ENCODE measurements at places on chromosomes 12 and 14.

GRCh38 chr12:21910657-21911056, 30.6 kb downstream of the ABCC9 start:
- no peak for DNase-seq

DNA sequence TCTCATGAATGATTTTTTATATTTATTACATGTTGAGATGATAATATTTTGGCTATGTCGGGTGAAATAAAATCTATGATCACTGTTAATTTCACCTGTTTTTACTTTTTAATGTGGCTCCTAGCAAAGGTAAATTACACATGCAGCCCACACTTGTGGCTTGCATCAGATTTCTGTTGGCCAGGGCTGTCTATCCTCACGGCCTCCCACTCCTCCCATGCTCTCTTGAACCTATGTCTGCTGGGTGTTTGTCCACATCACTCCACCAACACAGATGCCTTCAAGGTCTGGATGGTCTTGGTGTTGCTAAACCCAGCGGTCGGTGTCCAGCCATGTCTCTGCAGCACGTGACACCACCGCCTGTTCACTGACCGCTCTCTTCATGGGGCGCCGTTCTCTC, 339.4 kb upstream of the FKBP4 start:
- DNase-seq = no peak

DNA sequence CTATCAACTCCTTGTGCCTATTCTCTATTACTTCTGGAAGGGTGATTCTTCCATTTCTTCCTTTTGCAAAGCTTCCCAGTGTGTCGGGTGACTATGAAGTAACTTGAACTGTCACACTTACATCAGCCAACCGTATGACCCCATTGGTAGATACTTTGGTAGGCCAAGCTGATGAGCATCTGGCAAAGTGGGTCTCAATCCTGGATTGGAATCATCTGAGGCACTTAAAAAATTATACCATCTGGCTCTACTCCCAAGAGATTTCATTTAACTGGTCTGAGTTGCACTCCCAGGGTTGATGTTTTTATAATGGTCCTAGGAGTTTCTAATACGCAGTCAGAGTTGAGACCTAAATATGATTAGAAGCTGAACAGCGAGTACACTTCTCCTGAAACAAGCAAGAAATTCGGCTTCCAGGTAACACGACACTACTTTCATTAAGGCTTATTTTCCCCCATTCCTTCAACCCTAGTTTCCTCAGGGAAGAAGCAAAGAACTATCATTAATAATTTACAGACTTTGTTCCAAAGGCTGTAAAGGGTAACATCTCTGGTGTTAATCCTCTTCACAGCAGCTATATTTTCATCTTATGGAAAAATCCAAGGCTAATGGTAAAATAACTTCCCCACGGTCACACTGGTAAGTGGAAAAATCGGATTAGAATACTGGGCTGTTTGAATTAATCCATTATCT, 76.8 kb downstream of the PDE6H start:
- DNase-seq = no peak

- DNase-seq = no peak
These were observed 104.0 kb downstream of the PRMT8 start for GRCh38 chr12:3594966-3595365.

GRCh38 chr14:104427131-104427851, 152.3 kb upstream of the C14orf180 start:
- no peak for DNase-seq

DNA sequence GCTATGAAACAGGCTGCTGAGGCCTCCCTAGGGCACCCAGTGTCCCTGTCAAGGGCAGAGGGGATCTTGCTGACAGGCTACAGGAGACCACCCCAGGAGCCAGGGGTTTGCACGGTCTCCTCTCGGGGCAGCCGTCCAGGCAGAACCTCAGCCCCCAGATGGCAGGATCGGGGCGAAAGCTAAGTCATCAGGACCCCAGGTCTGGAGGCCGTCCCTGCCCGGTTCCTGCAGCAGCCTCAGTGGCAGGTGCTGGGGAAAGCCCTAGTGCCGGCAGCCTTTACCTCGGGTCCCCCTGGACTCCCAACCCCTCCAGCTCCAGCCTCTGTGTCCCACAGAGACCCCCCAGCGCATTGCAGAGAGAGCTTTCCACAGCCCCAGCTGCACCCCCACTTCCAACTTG, 103.8 kb upstream of the C14orf180 start:
- no peak for DNase-seq

GRCh38 chr12:32821710-32822109, 66.0 kb upstream of the YARS2 start:
- DNase-seq = no peak

DNA sequence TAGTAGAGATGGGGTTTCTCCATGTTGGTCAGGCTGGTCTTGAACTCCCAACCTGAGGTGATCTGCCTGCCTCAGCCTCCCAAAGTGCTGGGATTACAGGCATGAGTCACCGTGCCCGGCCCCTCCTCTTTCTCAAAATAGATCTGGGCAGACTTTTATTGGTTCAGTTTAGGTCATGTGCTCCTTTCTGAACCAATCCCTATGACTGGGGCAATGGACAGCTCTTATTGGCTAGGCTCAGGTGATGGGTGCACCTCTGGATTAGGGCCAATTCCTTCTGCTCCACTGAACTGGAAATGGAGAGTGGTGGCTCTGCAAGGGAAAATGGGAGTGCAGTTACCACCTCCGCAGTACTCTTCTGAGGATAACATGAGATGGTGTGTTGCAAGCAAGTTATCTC, 6.2 kb upstream of the ATP6V0A2 start:
- DNase-seq = no peak

- no peak for DNase-seq
These were observed 2.6 kb upstream of the MAP4K5 start for GRCh38 chr14:50534997-50535396.

DNA sequence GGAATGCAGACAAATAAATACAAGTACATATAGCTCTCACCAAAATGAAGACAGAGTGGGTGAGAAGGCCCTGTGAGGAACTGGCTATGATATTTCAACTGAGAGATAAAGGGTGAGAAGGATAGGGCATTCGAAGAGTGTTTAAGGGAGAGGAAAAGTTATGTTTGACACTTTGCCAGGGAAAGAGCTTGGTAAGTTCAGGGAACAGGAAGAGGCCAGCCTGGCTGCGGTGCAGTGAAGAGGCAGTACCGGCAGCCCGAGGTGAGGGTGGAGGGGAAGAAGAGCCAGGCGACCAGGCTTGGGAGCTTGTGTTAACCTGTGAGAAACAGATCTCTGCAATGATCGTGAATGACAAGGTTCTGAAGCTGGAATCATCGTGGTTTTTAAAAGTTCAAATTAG, 84.7 kb upstream of the RFX4 start:
- no peak for DNase-seq

- DNase-seq = no peak
These were observed 24.4 kb downstream of the NAP1L1 start for GRCh38 chr12:76060111-76060510.

DNA sequence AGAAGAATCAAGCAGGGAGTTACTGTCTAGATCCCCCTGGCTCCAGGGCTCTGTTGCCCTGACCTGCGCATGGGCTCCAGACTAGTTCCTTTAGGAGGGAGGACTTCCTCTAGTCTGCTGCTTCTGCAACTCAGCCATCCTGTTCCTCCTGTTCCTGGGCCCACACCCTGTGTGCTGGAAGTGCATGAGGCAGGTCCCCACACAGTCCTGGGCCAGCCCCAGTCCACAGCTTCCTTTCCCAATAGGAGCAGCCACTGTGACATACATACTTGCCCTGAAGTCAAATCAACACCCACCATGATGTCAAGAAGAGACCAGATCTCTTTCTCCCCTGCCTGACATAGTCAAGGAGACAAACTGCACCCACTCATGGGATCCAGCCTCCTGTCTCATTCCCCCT, 1.3 kb downstream of the SDR9C7 start:
- no peak for DNase-seq

DNA sequence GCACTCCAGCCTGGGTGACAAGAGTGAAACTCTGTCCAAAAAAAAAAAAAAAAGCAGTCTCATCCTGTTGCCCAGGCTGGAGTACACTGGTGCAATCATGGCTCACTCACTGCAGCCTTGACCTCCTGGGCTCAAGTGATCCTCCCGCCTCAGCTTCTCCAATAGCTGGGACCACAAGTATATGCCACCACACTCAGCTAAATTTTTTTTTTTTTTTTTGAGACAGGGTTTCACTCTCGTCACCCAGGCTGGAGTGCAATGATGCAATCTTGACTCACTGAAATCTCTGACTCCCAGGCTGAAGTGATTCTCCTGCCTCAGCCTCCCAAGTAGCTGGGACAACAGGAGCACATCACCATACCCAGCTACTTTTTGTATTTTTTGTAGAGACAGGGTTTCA, 5.2 kb upstream of the CNPY2 start:
- DNase-seq = no peak

DNA sequence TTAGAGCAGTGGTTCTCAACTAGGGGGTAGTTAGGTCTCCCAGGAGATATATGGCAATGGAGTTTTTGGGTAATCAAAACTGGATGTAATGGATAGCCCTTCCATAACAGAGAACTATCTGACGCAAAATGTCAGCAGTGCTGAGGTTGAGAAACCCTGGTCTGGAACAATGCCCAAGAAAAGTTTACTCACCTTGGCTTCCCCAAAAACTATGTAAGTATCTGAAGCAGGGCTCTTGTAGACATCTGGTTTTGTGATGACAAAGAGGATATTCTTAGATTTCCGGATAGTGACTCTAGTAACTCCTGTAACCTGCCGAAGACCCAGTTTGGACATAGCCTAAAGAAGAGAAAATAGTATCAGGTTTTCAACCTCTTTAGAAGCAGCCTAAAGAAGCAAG, 11.8 kb downstream of the NACA start:
- no peak for DNase-seq

DNA sequence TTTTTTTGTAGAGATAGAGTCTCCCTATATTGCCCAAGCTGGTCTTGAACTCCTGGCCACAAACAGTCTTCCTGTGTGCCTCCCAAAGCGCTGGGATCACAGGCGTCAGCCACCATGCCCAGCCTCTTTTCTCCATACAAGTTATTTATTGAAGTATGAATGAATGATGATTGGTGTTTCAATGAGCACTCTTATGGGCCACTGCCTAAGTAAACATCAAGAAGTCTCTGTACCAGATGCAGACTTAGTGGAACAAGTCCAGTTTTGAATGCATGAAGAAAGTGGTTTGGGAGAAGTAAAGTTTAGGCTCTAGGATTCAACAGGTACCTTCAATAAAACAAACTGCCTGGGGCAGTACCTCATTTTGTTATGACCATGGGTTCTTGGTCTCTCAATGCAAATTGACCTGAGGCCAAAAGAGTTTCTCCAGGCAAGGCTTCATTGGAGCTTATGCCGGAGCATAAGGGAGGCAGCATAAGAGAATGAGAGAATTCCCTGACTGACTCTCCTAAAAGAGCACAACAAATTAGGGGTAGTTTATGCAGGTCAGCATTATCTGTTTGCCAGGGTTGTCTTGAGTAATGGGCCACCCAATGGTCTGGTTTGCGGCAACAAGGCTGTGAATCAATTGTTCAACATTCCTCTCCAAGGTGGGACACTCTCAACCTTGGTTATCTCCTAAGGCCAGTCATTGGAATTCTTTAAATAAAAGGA, 1.1 kb upstream of the GMFB start:
- no peak for DNase-seq

DNA sequence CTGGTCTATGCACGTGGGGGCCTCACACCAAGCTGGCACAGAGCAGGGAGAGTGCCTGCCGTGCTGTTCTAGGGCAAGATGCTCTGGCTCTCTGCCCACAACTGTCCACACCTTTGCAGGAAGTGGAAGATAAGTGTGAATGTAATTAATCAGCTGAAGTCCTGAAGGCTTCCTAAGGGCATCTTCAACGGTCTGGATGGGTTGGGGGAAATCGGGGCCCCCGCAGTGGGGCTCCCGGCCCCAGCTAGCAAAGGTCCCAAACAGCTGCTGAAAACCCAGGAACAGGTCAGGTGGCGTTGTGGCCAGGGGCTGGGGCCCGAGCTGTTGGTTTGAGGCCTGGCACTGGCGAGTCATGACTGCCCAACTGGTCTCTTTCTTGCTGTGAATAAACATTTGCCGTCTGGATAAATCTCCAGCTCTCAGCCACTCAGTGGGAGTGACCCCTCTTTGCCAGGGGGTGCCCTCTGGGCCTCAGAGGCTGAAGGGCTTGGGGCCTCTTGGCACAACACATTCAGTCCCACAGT, 6.7 kb upstream of the SLC25A29 start:
- DNase-seq = no peak

GRCh38 chr12:89980236-89980635, 271.6 kb upstream of the ATP2B1 start:
- DNase-seq = no peak

DNA sequence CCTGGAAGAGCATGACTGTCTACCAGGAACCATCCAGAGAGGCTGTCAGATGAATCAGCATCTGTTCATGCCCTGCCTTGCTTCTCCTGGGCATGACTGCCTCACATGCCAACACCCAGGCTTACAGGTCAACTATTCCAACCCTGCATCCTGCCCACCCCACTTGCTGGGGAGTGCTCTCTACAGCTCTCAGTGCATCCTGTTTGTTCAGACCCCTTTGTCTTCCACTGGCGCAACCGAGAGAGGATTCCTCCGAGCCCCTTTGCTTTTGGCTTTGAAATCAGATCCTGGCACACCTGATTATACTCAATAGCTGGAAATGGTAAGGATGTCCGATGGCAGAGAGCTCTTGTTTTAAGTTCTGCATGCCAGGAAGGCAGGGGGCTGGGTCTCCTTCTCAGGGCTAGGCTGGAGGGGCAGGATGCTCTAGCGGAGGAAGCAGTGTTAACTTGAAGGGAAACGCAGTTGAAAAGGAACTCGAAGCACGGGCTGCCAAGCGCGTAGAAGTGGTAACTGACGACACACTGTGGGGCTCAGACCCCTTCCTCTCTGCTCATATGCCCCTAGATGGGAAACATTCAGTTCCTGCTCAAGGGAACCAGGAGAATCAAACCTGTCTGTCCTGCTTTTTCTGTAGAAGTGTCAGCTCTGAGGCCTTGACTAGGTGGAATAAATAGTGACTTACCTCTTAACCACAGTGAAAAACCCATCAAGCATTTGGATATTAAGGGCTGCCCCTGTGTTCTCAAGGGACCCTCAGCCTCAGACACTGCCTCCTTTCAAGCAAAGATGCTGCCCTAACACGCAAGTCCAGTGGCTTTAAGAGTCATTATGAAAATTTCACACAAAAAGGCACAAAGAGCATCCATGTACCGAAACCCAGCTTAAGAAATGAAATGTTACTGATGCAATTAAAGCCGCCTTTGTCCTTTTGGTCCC, 297.5 kb downstream of the ZFP36L1 start:
- no peak for DNase-seq

DNA sequence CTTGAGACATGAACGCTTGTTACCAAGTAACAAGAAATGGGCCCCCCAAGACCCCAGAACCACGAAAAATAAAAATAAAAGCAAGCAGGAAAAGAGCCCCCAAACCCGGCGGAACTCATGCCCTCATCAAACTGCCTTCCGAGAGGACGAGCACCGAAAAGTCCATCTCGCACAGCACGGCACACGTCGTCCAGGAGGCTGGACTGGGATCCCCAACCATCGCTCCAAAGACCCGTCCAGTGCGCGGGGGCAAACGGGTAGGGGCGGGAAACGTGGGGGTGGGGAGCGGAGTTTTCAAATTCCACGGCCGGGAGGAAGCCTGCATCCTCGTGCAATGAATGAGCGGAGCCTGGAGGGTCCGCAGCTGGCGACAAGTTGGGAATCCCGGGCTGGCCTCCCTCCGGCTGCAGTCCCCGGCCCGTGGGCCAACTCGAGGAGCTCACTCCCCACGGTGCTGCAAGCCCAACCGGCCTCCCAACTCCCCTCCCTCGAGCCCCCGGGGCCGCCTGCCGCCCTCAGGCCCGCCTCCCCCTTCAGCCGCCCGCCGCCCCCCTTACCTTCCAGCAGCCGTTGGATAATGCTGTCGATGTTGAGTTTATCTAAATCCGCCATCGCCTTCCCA, 484 bp downstream of the PPP1CC start:
- no peak for DNase-seq
